ENCODE measurements at places on chromosomes 5 and 9. TPM values are rescaled to one million over a fixed set of nuclear protein-coding genes. Genes with fewer than 3 reads are reported as not detected.
A peak's percentile ranks its signal among the peaks of the same experiment; 100 is the strongest.

DNA sequence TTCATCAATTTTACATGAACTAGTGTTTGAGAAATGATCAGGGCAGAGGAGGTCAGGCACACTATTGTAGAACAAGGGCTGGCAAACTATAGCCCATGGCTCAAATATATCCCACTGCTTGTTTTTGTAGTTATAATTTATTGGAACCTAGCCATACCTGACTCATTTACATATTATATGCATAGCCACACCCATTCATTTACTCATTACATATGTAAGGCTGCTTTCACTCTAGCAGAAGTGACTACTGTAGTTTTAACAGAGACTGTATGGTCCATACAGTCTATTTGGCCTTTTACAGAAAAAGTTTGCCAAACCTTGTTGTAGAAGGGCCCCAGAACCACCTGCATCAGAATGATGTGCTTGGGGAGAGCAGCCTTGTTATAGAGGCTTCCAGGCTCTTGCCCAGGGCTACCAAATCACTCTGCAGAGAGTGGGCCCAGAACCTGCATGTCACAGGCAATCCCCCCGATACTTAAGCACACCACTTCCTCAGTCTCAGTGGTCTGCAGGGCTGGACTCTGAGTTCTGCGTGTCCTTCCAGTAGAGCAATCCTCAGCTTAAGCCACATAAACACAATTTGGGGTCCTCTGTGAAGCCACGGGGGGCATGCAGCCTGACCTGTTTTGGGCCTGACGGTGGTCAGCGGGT is 6.7 kb downstream of the ANKS6 start:
- no peak for DNase-seq

The SLC6A19 gene
- total RNA-seq: not detected

GRCh38 chr5:74179701-74180100 is 460.8 kb downstream of the ENC1 start:
- DNase-seq: no peak

DNA sequence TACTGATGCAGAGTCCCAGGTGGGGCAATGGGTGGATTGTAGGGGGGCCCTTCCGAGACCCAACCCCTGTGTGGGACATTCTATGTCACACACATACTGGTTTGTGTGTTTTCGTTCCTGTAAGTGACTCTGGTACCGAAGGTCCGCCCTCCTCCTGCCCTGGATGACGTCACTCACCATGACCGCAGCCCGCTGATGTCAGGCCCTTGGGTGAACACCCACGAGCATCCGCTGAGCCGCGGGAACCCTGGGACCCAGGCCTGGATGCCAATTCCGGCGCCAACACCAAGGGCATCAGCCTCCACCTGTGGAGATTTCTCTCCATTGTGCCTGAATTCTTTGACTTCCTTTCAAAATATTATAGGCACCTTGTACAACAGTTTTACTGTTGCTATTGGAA is 184.3 kb downstream of the MTRR start:
- DNase-seq: no peak

The ST6GALNAC4 gene
- total RNA-seq: 40.0 TPM

- DNase-seq: no peak
Measured at GRCh38 chr9:103304797-103305196, 309.7 kb downstream of the CYLC2 start.

GRCh38 chr5:14628346-14628745 is 36.2 kb upstream of the OTULIN start:
- DNase-seq: peak; percentile 28

The MVB12B gene
- total RNA-seq: 25.7 TPM

- no peak for DNase-seq
Measured at GRCh38 chr5:52728686-52729085, 59.0 kb upstream of the ITGA1 start.

GRCh38 chr9:114742947-114743346 is 61.0 kb upstream of the TEX48 start:
- no peak for DNase-seq

DNA sequence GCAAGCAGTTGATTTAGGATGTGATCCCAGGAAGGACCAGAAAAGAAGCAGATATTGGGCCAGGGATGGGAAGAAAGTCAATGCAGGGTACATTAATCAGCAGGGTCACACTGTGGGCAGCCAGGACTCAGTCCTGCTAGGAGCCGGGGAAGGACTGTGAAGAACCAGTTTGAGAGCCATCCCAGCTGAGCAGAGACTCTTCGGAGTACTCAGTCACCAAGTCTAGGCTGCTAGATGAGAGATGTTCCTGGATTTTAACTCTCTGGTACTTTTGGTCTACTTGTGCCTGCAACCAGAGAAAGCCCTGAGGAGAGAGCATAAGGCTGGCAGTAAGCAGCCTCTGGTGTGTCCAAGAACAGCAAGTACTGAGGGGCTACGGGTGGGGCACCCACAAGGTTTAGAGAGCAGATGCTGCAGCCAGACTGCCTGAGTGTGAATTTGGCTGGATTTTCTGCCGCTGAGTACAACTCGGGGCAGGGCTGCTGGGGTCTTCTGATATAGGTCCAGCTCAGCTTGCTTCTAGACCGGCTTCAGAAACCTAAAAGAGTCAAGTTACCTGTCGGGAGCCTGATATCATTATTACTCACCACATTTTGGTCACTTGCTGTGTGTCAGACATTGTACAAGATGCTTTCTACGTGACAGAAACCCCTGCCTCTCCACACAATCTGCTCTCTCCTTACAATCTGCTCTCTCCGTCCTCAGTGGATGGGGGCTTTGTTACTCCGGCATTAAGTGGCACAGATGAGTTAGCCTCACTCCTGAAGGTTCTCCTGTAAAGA is 250.2 kb upstream of the GAS1 start:
- no peak for DNase-seq

The PRR16 gene
- not detected for total RNA-seq

The PIP5K1B gene
- total RNA-seq: 0.43 TPM

The NTNG2 gene
- 5.8 TPM for total RNA-seq

The STX17 gene
- total RNA-seq: 21.0 TPM

The SLC6A7 gene
- not detected for total RNA-seq

DNA sequence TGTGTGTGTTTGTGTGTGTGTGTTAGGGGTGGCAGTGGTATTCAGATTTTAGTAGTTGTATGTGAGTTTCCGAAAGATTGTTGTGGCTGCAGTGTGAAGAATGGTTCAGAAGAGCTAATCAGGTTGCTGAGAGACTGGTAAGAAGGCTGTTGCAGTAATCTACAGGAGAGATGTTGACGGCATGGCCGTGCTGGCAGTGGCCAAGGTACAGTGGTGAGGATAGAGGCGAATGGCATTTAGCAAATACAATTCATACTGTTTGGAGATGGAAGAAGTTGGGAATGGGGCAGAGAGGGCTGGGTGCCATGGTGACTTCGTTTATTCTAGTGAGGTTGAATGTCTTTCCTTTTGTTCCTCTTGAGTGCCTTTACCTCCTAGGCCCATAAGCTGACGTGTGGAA is 77.5 kb upstream of the SPATA31D4 start:
- DNase-seq: no peak

DNA sequence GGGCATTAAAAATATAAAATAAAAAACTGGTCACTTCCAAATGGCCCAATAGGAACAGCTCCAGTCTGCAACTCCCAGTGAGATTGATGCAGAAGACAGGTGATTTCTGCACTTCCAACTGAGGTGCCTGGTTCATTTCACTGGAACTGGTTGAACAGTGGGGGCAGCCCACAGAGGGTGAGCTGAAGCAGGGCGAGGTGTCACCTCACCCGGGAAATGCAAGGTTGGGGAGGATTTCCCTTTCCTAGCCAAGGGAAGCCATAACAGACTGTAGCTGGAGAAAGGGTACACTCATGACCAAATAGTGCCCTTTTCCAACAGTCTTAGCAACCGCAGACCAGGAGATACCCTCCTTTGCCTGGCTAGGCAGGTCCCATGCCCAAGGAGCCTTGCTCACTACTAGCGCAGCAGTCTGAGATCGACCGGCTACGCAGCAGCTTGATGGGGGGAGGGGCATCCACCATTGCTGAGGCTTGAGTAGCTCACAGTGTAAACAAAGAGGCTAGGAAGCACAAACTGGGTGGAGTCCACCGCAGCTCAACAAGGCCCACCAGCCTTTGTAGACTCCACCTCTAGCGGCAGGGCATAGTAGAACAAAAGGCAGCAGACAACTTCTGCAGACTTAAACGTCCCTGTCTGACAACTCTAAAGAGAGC is 12.7 kb downstream of the RLN1 start:
- DNase-seq: peak; percentile 62

The SPATA31D3 gene
- total RNA-seq: not detected

The ORM1 gene
- not detected for total RNA-seq

The NPR3 gene
- total RNA-seq: not detected
